ENCODE measurements at places on chromosomes 2 and 18.

DNA sequence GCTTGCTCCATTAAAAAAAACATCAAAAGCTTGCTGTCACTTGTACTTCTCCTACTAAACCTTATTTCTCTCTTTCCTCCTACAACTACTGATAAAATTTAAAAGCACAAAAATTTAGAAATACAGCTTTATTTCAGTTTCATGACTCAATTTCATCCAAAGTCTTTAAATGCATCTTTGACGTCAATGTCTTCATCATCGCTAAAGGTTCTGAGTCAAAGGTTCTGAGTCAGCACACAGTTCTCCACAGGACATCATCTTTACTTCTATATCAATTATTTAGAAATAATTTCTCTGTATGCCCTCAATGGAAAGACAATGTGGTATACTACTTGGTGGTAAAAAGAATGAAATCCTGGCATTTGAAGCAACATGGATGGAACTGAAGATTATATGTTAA, 163.9 kb upstream of the DNMT3A start:
- no peak for DNase-seq

DNA sequence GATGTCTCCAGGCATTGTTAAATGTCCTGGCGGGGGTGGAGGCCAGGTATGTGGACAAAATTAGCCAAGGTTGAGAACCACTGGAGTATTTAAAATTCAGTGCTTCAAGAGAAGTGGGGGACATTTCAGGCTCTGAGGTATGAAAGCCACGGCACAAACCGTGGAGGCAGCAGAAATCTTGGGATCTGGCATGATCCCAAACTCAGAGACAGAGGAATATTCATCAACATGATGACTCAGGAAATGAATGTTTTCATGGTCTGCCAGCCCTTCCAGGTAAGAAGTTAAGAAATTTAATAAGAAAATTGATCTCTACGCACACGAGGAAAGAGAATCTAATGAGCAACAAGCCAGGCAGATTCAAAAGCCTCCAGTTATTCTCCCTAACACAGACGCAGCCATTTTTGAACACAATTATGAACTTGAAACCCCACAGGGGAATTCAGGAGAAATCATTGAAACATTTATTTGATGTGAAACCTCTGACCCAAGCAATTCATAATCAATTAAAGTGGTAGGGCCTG, 11.3 kb upstream of the GRP start:
- DNase-seq: no peak

DNA sequence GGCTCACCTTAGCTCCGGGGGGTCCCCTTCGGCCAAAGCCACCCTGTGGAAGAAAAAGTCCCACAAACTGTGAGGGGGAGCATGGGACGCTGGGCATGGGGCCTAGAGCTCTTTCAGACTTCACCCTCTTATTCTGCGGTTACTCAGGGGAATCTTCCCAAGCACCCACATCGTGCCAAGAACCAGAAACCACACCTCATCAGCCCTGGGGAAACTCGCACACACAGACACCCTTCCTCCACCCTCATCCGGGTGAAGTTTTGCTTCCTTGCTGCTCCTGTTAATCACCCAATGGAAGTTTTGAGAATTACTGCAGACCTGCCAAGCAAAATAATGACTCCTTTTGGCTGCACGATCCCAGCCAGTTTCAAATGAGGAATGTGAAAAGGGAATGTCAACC, 59.1 kb downstream of the COL6A3 start:
- no peak for DNase-seq

DNA sequence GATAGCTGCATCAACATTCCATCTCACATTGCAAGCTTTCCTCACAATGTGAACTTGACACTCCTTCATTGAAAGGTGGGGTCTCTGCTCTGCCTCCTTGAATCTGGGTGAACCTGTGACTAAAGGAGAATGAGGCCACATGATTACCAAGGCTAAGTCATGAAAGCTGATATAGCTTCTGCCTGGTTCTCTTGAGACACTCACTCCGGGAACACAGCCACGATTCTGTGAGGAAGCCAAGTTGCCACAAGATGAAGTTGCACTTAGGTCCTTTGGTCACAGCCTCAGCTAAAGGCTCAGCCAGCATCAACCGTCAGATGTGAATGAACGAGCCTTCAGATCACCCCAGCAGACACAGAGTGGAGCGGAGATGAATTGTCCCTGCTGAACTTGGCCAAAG, 94.7 kb upstream of the FAM136A start:
- DNase-seq: no peak

DNA sequence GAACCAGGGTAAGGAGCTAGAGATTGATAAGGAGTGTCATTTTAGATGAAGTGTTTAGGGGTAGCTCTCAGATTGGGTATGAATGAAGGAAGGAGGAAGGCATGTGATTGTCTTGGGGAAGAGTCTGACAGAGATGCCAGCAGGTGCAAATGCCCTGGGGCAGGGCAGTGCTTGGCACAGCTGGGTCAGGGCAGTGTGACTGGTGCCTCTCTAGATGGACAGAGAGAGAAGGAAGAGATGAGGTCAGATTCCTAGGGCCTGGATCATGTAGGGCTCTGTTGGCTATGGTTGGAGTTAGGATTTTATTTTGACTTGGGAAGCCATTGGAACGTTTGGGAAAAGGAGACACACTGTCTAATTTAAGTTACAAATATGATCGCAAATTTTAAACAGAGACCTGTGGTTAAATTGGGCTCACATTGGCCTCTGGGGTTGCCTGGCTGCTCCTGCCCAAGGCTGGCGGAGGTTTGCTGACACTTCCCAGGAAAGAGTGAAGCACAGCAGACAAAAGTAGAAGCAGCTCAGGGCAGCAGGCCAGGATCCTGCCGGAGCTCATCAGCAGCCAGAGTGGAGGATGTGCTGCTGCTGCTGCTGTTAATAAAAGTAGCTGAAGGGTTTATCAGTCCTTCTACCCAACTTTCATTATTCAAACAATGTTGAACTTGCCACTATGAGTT, 32.7 kb upstream of the FHL2 start:
- no peak for DNase-seq

- no peak for DNase-seq
Observed at GRCh38 chr2:214174563-214174962, 236.3 kb upstream of the VWC2L start.

DNA sequence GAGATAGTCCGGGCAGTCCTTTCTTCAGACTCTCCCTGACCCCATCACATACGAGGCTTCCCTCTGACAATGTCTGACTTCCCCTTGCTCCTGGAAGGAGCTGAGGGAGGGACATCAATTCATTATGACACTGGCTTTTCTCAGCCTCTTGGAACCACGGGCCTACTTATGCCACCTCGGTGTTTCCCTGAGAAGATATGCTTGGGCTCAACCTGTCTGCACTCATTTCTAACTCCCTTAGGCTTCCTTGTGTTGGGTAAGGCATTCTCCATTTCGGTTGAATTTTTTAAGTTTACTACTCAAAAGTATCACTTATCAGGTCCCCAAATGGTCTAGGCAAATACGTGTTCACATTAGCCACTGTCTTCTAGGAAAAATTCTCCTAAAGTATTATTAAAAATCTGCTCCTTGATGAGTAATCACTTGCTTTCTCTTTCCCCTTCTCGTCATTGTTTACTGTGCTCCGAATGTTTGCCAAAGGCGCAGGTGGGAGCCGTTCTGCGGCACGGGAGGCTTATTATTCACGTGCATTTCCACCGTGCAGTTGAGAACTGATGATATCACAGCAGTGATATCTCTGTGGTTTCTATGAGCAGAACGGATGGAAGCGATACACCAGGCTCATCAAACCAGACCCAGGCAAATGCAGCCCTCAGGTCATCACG, 33.1 kb downstream of the ARL4C start:
- DNase-seq: no peak

DNA sequence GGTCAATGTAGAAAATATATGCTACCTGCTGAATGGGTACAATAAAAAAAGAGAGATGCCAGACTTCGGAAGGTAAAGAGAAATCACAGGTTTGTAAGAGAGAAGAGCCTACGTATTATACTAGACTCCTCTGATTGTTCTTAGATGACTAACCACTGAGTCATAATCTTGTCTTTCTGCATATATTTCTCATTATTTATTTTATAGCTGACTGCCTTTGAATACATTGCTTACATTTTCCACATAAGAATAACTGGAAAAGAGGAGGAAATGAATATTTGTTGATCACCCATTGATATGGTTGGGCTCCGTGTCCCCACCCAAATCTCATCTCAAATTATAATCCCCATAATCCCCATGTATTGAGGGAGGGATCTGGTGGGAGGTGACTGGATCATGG, 90.3 kb upstream of the RAB27B start:
- no peak for DNase-seq

- DNase-seq: no peak
Observed at GRCh38 chr2:160538115-160538514, 44.5 kb upstream of the RBMS1 start.

- no peak for DNase-seq
Observed at GRCh38 chr18:28030458-28030857, 146.5 kb downstream of the CDH2 start.
